ENCODE measurements at places on chromosomes 2 and 18.

GRCh38 chr2:30684996-30685395 is 122.2 kb downstream of the CAPN13 start:
- no peak for DNase-seq

- DNase-seq: peak; percentile 24
These were observed 380.5 kb downstream of the DLGAP1 start for GRCh38 chr18:4074647-4075046.

DNA sequence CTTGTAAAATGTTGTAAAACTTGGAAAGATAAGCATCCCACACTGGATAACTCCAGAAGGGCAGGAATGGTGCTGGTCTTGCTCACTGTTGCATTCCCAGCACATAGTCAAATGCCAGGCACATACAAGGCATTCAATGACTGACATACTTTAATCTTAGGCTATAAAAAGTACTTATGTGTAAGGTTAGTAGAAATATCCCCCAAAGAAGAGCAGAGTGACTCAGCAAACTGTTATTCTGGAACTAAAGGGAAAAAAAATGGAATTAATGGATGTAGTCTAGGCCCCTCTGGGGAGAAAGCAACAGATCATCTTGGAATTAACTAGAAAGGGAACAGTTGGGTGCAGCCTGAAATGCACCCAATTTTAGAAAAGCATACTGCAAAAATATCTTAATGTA is 9.0 kb downstream of the ZBTB14 start:
- DNase-seq: no peak

- peak; percentile 87 for DNase-seq
These were observed 56.3 kb downstream of the MARCHF4 start for GRCh38 chr2:216315802-216316603.

DNA sequence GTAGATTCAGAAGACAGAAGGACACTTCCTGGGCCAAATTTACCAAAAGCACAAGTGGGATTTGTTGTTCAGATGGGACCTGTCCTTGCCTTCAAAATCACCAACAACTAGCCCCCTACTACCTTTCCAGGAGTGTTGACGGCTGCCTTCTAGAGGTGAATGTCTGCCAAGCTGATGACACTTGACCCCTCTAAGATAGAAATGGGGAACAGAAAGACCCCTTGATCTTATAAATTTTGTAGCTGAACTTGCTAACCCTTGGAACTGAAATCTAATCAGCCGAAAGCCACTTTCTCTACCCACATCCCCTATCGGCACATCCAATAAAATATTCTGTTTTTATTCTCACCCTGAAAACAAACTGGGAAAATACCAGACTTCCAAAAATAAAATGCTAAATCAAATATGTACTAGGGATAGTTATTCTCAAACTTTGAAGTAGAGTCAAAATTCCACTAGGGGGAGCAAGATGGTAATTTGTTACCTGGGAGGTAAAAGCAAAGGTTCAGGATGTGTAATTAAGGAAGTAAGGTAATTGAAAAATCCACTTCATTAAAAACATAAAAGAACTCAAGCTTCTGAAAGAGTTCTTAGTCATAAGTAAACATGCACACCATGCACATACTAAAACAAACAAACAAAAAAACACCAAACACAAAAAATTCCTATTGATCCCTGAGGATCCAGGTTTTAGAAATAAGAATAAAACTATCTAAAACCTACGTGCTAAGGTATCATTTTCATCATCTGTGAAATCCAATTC is 119.2 kb downstream of the ANKRD44 start:
- peak; percentile 52 for DNase-seq

DNA sequence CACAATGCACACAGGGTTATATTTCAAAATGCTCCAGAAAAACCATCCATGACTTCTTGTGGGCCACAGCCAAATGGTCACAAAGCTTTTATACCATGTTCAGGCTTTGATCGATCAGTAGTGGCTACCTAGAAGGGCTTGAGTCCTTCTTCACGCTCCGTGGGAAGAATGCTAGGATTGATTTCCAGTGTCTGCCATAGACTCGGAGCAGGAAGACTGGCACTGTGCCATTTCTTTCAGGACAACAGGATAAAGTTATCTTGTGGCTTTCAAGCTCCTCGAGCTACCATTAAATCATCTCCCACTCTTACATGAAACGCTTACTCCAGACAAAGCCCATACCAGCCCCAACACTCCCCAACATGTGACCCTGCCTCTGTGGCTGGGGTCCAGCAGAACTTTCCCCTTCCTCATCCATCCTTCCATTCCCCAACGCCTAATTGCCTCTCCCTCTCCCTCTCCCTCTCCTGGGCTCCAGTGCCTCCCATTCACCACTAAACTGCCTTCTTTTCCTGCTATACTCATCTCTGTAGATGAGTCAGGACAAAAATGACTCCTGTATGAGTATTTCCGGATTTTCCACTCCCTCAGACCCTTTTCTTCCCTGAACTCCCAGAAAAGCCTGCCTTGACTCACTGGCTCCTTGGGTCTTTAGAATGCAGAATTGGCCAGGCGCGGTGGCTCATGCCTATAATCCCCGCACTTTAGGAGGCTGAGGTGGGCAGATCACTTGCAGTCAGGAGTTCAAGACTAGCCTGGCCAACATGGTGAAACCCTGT is 40.9 kb downstream of the ADD2 start:
- DNase-seq: peak; percentile 88

GRCh38 chr2:207233731-207234130 is 68.0 kb upstream of the KLF7 start:
- DNase-seq: no peak

DNA sequence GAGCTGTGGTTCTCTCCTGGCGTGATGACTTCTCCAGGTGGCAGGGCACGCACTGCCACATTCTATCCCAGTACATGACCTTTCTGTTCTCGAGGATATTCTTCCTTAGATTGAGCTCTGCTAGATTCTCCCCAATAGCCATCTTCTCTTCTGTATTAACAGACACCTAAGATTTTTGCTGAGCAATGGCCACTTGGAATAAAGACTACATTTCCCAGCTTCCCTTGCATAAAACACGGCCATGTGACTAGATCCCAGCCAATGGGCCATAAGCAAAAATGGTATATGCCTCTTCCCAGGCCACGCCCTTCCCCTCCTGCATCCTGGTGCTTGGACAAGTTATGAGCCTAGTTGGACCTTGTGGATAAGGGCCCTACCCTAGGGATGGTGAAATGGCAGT is 82.1 kb downstream of the EIF2AK3 start:
- DNase-seq: peak; percentile 56

- peak; percentile 49 for DNase-seq
These were observed 136.7 kb upstream of the SPHKAP start for GRCh38 chr2:228318218-228318617.

DNA sequence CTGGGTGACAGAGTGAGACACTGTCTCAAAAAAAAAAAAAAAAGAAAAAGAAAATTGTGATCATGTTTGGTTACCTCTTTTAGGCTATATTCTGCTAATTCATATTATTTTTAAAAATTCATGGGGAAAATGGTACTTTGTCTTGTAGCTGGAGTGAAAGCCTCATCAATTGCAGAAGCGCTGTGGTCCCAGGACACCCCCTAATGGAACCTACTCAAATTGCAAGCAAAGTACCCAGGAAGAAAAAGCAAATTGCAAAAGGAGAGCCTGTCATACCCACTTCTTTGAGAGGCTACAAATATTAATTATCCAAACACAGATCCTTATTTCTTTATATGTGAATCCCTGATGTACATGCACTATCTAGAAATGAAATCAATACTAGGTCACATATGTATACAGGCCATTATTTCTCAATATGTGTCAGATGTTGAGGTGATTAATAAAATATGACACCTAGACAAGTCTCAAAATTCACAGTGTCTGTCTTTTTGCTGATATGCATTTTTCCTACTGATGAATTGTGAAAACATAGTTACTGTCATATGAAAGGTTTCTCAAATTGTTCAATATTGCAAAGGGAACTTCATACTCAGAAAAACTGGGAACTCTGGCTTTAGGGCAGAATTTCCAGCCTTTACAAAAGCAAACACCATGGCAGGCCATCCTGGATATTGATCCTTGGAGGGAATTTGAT is 12.6 kb downstream of the CRACDL start:
- DNase-seq: no peak

DNA sequence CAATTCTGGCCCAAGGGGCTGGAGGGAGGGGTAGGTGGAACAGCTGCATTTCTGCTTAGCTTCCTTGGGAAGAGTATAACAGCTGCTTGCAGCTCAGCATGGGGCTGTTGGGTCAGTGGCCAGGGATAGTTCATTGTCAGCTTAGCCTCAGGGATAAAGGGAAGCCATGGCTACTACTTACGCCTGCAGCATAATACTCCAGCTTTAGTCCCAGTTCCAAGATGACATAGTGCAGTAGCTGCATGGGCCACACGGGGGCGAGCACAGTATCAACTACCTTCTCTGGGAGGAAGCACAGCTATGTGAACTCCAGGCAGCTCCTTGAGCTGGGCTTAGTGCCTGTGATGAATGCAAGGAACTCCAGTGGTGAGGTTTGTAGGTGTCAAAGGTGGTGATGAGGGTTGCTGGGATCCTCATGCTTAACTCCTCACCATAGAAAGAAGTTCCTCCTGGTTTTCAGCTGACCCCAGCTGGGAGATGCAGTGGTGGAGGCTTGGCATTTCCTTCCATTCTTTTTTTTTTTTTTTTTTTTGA is 35.4 kb upstream of the RHOB start:
- peak; percentile 90 for DNase-seq

- no peak for DNase-seq
These were observed 1.6 kb downstream of the NEU4 start for GRCh38 chr2:241810307-241811200.

GRCh38 chr2:24456599-24457556 is 34.2 kb upstream of the NCOA1 start:
- DNase-seq: peak; percentile 92

- no peak for DNase-seq
These were observed 45.7 kb downstream of the IMPA2 start for GRCh38 chr18:12027046-12027445.

GRCh38 chr2:173210270-173211196 is 134.9 kb downstream of the MAP3K20 start:
- peak; percentile 98 for DNase-seq

DNA sequence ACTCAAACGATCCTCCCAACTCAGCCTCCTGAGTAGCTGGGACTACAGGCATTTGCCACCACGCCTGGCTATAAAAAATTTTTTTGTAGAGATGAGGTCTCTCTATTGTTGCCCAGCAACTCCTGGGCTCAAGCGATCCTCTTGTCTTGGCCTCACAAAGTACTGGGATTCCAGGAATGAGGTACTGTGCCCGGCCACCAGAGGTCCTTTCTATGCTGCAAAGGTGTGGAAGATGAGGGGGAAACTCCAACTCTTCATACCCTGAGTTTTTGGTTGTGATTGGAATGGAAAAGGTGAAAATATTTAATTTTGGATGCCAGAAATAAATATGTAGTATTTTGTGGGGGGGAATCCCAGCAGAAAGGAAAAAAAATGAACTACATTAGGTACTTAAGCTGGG is 36.0 kb downstream of the MRPL33 start:
- peak; percentile 49 for DNase-seq

- DNase-seq: no peak
These were observed 218.5 kb downstream of the TRIB2 start for GRCh38 chr2:12935222-12935621.

DNA sequence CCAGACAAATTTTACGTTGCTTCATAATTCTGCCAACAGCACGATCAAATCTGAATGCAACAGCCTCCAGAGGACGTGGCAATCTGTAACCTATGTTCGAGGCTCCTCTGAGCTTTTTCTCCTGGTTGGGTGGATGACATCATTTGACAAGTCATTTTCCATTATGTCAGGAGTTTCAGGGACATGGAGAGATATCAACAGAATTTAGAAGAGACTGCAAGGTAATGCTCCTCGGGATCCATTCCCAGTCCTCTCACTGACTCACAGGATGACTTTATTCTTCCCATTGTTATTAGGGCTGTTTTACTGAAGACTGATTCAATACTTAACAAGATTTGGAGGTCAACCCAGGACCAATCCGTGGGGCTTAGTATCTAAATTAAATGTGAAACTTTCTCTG is 72.5 kb upstream of the RNF152 start:
- peak; percentile 26 for DNase-seq

- DNase-seq: no peak
These were observed 11.2 kb downstream of the CWC22 start for GRCh38 chr2:179995741-179996515.

DNA sequence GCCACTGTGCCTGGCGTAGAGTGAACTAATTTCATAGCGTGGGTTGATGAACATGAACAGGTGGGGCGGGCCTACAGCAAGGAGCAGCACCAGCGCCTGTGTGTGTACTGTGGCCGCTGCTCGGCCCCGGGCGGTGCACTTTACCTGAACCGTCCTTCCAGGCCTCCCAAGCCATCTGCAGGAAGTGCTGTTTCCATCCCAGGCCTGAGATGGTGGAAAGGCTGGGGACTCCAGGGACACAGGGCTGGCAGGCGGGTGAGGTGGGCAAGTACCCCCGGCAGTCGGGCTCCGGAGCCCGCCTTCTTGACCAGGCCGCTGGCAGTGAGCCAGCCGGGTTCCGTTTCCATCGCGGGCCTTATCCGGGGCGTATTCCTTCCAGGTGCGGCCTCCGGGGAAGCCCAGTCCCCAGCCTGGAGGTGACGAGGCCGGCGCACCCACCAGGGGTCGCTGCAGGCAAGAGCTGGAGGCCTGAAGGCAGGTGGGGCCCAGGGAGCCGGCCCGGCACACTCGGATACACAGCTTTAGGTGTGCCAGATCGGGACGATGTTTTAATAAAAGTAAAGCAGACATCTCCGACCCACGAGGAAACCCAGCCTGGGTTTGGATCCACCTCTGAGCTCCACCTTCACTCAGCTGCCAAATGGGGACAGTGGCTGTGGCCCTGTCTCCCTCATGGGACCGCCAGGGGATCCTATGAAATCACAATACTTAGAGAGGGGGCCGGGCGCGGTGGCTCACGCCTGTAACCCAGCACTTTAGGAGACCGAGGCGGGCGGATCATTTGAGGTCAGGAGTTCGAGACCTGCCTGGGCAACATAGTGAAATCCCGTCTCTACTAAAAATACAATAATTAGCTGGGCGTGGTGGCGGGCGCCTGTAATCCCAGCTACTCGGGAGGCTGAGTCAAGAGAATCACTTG is 22.7 kb upstream of the PDIA6 start:
- DNase-seq: peak; percentile 65

GRCh38 chr2:17517481-17518211 is 594 bp downstream of the RAD51AP2 start:
- DNase-seq: peak; percentile 53

Data from GM23248 (cell line).